ENCODE measurements at places on chromosomes 5 and 9.

- DNase-seq = no peak
Measured at GRCh38 chr9:137504432-137504777, 45.3 kb upstream of the NSMF start.

DNA sequence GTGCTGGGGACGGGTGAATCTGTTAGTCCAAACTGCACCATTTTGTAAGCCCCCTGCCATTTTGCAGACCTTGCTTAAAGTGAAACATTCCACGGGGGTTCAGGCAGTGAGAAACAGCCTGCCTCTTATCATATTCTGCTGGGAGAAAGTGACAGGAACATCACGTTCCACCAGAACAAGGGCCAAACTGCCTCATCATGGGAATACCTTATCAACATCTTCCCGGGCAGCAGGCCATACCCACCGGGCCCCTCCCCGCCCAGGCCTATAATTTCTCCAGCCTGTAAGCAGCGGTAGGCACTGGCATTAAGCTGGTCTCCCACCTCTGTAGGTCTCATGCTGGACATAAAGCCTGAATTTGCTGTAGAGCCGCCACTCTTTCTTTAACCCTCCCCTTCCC, 1.5 kb upstream of the CFAP77 start:
- no peak for DNase-seq

GRCh38 chr5:1128977-1129710, 17.3 kb upstream of the SLC12A7 start:
- no peak for DNase-seq

GRCh38 chr5:140628711-140629110, 4.3 kb downstream of the CD14 start:
- DNase-seq = no peak

DNA sequence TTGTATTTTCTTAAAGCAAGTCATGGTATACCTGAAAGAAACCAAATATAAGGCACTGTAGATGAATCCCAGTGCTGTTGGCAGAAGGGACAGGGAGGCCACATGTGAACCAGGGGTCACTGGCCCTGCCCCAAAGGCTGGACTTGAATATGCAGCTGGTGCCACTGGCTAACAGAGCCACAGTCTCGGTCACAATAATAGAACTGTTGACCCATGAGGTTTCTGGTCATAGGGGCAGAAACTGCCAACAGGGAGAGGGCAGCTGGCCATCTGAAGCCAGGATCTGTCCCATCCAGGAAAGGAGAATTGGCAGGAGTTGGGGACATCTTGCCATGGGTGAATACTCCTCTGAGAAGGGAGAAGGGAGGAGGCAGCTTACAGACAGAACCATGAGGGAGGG, 31.9 kb downstream of the PALM2AKAP2 start:
- DNase-seq = no peak

DNA sequence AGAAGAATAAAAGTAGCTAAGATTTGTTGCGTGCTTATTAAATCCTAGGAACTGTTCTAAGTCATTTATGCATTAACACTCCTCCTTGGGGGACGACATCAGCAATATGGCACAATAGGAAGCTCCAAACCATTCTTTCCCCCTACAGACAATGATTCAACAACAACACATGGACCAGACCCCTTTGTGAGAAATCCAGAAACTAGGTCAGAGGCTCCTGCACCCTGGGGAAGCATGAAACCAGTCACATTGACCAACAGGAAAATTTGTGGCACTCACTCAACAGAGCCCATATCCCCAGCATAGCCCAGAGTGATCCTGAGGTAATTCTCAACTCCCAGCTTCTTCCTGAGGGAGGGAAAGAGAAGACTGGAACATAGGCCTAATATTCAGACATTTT, 294.4 kb downstream of the HINT1 start:
- no peak for DNase-seq

DNA sequence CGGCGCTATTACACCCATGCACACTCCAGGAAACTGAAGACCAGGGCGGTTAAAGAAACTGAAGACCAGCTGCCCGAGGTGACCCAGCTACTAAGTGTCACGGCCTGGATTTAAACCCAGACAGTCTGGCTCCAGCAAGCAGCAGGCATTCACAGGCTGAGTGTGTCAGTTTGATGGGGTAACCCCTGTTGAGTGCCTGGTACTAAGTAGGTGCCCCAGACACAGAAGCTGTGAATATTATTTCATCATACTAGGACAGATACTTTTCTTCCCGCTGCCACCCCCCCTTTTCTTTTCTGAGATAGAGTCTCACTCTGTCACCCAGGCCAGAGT, 7.3 kb downstream of the ENG start:
- DNase-seq = no peak

GRCh38 chr9:21031091-21031807, at the start of gene HACD4:
TSS of gene HACD4 (minus strand) at chr9:21031640. CDS start at chr9:21031590, 50 bp downstream.
- DNase-seq = peak; percentile 79

GRCh38 chr9:134533850-134534588, 107.6 kb upstream of the COL5A1 start:
- no peak for DNase-seq

DNA sequence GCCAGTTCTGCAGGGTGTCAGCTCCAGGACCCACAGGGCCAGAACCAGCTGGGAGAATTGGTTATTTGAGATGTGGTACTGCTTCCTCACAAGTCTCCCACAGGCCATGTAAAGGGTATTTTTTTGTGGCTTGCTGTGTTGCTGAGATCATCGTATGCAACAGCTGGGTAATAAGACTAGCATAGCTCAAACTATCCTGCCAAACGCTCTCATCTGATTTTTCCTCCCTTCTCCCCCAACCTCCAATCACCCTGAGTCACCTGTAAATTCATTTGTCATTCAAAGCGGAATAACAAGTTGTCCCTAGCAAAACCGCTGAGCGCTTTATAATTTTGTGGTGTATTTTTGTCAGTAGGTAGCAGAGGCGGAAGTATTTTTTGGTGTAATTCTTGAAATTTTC, 63.2 kb downstream of the NSG2 start:
- no peak for DNase-seq

DNA sequence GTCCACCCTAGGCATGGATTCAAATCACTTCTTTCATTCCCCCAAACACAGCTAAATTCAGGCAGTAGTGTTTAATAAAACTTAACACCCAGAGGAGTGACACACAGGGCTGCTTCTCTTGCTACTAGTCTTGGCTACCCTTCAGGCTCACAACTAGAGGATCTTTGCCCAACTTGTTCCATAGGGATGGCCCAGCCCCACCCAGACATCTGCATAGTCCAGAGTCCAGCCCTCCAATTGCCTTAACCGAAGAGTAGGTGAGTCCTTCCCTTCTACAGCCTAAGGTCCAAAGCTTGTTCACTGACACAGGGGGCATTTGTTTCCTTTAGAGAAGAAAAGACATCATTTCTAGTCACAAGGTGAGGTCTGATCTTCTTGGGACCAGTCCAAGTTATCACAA, 15.2 kb upstream of the RXFP3 start:
- DNase-seq = no peak

- no peak for DNase-seq
Measured at GRCh38 chr5:39992617-39993202, 567.9 kb upstream of the DAB2 start.

GRCh38 chr5:159805021-159805420, 111.3 kb upstream of the ADRA1B start:
- DNase-seq = no peak

- no peak for DNase-seq
Measured at GRCh38 chr5:135375040-135375793, 23.8 kb downstream of the MACROH2A1 start.

- no peak for DNase-seq
Measured at GRCh38 chr9:93965830-93966577, 10.8 kb upstream of the BARX1 start.

DNA sequence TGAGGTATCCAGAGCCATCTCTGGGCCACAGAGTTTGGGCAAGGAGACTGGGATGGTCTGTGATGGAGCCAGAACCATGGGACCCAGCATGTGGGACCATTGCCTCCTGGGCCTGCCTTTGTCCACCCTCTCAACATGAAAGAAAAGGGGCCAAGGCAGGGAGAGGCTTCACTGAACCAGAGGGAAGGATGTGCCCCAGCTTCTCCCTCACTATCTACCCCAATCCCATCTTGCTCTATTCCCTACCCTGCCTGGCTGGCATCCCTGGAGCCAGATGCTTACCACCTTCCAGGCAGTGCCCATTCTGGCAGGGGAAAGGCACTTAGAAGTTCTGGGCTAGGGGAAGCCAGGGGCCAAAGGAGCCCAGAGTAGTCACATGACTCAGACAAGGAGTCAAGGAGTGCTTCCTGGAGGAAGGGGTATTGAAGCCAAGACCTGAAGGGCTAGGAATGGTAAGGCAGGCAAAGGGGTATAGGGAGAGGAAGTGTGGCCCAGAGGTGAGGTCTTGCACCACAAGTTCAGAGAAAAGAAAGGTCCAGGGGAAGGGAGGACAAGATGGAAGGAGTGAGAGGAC, 9.8 kb downstream of the PDLIM4 start:
- peak; percentile 6 for DNase-seq

GRCh38 chr5:110832683-110833082, 93.9 kb downstream of the SLC25A46 start:
- DNase-seq = no peak

DNA sequence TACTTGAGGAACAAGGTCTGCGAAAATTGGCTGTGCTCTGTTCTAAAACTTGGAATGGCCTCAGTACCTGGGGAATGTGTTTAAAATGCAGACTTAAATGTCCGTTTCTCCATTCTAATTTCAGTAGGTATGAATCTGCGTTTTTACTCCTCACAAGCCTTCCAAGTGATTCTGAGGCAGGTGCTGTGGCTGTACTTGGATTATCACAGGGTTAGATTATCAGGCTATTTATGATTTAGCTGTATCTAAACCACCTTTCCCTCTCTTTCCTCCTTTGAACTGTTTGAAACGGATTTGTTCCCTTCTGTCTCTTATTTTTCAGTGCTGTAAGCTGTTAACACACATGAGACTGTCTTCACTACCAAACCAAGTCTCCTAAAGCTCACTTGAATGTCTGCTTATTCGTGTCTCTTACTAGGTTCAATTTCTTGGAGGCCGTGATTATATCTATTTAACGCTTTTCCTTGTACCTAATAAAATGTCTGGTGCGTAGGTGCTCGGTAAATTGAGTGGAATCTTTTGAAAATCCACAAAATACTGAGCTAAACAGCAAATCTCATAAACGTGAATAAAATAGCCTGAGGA, 714 bp upstream of the CETN3 start:
- DNase-seq = no peak

DNA sequence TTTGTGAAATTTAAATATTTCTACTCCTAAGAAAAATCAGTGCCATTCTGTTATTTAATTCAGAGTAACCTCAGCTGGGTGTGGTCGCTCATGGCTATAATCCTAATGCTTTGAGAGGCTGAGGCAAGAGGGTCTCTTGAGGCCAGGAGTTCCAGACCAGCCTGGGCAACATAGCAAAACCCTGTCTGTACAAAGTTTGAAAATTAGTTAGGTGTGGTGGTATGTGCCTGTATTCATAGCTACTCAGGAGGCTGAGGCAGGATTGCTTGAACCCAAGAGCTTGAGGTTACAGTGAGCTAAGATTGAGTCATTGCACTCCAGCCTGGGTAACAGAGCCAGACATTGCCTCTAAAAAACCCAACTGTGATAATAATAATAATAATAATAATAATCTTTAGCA, 44.8 kb upstream of the CNTLN start:
- no peak for DNase-seq

- no peak for DNase-seq
Measured at GRCh38 chr9:126853667-126854066, 6.8 kb upstream of the ZBTB34 start.

DNA sequence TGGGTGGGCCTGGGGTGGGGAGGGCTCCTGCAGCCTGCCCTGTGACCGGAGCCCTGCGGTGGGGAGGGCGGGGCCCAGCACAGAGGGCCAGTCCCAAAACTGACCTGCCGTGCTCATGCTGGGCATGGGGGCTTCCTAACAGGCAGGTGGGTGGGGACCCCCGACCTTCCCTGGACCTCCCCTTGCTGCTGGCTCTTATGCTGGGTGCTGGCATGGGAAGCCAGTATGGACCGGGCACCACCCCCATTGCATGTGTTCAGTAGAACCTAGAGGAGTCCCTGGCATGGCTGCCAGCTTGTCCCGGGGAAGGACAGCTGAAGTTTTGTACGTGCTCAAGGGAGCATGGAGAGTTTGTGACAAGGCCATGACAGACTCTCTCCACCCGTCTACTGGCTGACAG, 37.1 kb downstream of the WNK2 start:
- no peak for DNase-seq

DNA sequence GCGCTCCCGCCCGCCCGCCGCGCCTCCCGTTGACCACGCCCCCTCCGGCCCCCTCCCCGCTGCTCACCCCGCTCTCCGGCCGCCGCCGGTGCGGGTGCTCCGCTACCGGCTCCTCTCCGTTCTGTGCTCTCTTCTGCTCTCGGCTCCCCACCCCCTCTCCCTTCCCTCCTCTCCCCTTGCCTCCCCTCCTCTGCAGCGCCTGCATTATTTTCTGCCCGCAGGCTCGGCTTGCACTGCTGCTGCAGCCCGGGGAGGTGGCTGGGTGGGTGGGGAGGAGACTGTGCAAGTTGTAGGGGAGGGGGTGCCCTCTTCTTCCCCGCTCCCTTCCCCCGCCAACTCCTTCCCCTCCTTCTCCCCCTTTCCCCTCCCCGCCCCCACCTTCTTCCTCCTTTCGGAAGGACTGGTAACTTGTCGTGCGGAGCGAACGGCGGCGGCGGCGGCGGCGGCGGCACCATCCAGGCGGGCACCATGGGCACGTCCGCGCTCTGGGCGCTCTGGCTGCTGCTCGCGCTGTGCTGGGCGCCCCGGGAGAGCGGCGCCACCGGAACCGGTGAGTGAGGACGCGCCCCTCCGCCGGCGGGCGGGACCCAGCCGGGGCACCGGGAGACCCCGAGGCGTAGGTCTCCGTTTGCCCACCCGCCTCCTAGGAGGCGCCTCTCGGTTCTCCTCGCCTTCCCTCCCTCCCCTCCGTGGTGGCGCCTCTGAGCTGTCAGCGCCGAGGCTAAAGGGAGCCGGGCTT, at the start of gene VLDLR:
Gene VLDLR (plus strand): TSS at position 66 of the 739 bp plus-strand sequence. CDS start 403 bp downstream, at position 469.
- DNase-seq = peak; percentile 43

- DNase-seq = no peak
Measured at GRCh38 chr5:14728459-14728938, 64.0 kb downstream of the OTULIN start.

GRCh38 chr9:79945495-79945894, 373.7 kb downstream of the TLE4 start:
- no peak for DNase-seq

GRCh38 chr5:53603009-53603687, 42.7 kb downstream of the NDUFS4 start:
- no peak for DNase-seq

DNA sequence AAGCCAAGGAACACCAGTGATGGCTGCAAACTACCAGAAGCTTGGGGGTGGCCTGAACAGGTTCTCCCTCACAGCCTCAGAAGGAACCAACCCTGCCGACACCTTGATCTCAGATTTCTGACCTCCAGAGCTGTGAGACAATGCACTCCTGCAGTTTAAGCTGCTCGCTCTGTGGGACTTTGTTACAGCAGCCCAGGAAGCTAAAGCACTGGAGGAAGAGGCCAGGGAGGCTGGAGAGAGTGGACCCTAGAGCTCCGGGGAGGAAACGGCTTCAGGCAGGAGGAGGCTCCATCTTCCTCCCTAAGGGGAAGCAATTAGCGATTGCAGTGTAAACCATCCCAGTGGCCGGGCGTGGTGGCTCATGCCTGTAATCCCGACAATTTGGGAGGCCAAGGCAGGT, 25.1 kb downstream of the BARX1 start:
- DNase-seq = no peak

- DNase-seq = no peak
Measured at GRCh38 chr5:530001-530955, 6.0 kb upstream of the SLC9A3 start.

GRCh38 chr5:71946343-71947030, 160.8 kb upstream of the MAP1B start:
- no peak for DNase-seq

GRCh38 chr5:108818613-108819272, 71.0 kb downstream of the FER start:
- DNase-seq = no peak

- no peak for DNase-seq
Measured at GRCh38 chr9:127344368-127345000, 52.5 kb upstream of the SLC2A8 start.
